Midbrain (tissue), 1 donor: ENCODE measurements at places on chromosomes 2 and 18.

DNA sequence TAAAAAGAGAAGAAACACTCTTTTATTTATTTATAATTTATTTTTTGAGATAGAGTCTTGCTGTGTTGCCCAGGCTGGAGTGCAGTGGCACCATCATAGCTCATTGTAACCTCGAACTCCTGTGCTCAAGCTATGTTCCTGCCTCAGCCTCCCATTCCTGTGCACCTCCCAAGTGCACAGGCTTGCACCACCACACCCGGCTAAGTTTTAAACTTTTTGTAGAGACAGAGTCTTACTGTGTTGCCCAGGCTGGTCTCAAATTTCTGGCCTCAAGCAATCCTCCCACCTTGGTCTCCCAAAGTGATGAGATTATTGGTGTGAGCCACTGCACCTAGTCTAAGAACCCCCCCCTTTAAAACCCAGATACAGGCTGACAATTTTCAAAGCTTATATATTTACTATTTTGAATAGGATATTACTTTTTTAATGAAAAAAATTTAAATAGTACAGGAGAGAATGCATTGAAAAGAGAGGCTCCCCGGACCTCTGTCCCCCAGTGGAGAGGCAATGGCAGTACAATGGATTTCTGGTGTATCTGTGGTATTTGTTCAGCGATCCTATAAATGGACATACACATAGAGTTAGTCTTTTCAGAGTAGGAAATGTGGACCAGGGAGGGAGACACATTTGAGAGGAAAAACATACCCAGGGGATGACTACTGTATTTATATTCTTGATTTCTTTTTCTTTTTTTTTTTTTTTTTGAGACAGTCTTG, 48.1 kb upstream of the CNOT11 start:
- DNase-seq, result no peak

- DNase-seq, result no peak
Measured at GRCh38 chr2:150063432-150063889, 424.0 kb downstream of the RND3 start.

- DNase-seq, result no peak
Measured at GRCh38 chr2:60468382-60469085, 84.9 kb downstream of the BCL11A start.

GRCh38 chr2:85753525-85754312, at the start of gene ATOH8:
ATOH8 (plus strand) TSS chr2:85753991; CDS start chr2:85754190, 199 bp downstream.
- DNase-seq, result peak; percentile 82

DNA sequence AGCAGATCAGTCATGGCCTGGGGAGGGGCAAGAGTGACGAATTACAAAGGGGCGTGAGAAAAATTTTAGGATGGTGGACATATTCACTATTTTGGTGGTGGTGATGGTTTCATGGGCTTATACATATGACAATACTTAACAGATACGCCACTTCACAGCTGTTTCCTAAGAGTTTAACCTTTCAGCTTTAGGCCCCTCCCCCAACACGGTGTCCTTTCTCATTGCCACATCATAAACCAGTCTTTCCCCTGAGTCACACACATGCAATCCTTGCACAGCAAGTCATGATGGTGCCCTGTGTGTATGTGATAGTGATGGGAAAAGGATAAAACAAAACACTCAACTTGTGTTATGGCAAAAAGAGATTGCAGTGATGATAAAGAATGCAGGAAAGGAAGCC, 47.6 kb upstream of the IL1R1 start:
- no peak for DNase-seq

- no peak for DNase-seq
Measured at GRCh38 chr18:60215432-60215831, 157.1 kb downstream of the MC4R start.

DNA sequence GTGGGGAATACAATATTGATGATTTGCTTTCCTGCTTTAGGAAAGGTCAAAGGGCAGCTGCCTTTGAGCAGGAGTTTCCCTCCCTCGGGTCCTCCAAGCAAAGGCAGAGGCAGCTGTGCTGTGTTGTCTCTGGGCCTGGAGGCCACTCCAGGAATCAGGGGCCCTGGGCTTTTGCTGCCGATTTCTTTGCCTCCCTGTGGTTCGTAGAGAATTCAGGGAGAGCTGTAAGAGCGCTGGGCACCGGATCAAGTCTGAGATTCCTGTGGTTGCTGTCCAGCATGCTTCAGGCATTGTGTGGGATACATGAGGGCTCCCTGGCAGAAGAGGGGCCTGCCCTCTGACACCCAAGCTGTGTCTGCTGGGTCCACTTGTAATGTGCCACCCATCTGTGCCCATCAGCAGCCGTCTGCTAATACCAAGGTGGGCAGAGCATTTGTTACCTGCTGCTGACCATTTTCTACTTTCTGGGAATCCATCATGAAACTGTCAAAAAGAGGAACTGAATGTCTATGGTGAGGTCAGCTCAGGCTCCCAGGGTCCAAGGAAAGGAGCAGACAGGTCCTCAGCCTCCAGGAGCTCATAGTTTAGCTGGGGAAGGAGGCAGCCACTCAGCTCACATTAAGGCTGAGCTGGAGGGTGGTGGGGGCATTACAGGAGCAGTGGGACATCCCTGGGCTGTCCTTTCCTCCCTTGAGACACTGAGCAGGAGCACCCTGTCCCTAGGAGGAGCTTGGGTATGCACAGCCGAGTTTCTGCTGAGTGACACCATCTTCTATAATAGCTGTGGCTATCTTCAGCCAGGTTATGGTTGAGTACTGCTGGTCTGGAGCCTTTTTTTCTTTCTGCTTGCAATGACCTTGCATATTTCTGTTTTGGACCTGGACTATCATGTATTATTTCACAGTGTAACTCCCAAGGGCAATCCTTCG, 68.5 kb downstream of the CTIF start:
- peak; percentile 39 for DNase-seq

DNA sequence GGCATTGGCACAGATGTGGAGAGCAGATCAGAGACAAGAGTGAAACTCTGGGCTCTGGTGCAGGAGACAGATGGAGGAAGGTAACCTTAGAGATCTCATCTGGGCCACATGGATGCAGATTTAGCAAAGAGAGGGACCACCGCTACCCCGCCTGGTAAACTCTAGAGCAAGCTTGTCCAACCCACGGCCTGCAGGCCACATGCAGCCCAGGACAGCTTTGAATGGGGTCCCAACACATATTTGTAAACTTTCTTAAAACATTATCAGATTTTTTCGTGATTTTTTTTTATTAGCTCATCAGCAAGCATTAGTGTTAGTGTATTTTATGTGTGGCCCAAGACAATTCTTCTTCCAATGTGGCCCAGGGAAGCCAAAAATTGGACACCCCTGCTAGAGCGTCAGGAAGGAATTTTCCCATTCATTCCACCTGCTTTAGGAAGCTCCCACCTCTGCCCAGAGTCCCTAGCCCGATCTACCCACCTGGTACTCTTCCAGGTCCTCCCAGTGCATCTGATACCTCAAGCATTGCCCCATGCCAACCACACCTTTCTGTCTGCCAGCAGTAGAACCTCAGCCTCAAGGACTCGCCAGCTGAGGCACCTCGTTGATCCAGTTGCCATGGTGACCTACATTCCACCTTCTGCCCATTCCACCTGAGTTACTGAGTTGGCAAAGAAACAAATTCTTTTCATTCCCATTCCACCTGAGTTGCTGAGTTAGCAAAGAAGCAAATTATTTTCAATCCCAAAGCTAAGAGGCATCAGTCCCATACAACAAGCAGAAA, at the start of gene CIB4:
Gene CIB4 (minus strand): TSS at position 586 of the 784 bp plus-strand sequence. CDS start 52 bp downstream, at position 534.
- DNase-seq, result no peak

GRCh38 chr2:130245976-130246375, 47.7 kb upstream of the TUBA3E start:
- DNase-seq, result no peak

GRCh38 chr2:69482471-69482870, 45.2 kb upstream of the NFU1 start:
- no peak for DNase-seq
